Activated T-cell treated with anti-CD3 and anti-CD28 coated beads for 1 hour (primary cell): ENCODE measurements at places on chromosomes 12 and 14.

DNA sequence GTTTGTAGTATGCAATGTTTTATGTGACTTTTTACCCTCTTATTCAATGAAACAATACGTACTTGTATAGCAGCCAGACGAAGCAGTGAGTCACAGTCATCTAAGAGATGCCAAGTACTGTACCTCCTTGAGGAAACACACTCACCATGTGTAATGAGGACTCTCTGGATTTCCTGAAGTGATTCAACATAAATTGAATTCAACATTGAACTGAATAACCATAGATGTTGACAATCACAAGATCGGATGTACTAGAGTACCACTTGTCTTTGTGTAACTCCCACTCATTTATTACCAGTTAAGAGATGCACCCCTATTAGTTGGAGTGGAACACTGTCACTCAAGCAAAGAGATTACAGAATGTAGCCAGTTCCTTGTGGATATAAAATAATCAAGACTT, 175.2 kb upstream of the HMGA2 start:
- no peak for DNase-seq

GRCh38 chr12:82896979-82897378, 210.3 kb downstream of the TMTC2 start:
- DNase-seq: no peak

DNA sequence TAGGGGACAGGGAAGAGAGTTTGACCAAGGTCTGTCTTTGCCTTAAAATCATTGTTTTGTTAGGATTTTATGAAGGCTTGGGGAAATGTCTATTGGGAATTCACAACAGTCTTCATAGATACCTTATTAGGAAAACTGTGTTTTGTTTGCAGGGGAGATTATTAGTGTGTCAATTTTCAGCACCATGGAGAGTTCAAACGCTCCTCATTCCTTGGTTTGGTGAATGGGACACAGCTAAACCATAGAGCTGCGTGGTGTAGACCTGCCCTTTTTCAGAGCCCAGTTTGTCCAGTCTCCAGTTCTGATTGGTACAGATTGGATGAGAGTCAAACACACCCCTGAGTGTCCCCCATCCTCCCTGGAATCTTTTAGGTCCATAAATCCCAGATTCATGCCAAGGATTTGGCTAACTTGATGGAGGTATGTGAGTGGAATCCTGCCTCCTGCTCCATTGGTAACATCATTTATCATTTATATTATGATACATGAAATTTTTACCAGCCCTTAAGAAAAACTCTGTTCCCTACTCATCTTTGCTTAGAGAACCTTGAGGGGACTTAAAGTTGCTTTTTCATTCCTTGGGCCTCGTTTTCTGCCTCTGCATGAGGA, 12.0 kb downstream of the NGDN start:
- no peak for DNase-seq

GRCh38 chr14:32703183-32703621, 235.5 kb upstream of the NPAS3 start:
- DNase-seq: no peak

DNA sequence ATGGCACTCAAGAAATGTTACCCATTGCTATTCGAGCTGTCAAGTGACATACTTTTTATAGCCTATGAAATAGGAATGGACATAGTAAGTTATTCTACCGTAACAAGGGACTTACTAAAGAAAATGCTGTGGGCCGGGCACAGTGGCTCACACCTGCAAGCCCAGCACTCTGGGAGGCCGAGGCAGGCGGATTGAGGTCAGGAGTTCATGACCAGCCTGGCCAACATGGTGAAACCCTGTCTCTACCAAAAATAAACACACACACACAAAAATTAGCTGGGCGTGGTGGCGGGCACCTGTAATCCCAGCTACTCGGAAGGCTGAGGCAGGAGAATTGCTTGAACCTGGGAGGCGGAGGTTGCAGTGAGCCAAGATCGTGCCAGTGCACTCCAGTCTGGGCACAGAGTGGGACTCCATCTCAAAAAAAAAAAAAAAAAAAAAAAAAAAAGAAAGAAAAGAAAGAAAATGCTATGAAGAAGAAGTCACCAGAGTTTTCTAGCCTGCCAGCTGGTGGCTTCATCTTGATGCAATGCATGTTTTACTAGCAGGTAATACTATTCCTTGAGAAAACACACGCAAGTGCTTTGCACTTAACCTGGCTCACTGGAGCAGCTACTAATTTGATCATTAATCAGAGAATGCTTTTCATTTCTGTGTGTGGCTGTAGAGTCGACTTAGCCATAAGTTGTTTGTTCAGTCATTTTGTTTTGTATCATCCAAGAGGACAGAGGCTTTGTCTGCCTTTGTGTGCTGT, 166.7 kb upstream of the MYL2 start:
- no peak for DNase-seq

GRCh38 chr12:98968896-98969295, 323.8 kb downstream of the APAF1 start:
- no peak for DNase-seq

DNA sequence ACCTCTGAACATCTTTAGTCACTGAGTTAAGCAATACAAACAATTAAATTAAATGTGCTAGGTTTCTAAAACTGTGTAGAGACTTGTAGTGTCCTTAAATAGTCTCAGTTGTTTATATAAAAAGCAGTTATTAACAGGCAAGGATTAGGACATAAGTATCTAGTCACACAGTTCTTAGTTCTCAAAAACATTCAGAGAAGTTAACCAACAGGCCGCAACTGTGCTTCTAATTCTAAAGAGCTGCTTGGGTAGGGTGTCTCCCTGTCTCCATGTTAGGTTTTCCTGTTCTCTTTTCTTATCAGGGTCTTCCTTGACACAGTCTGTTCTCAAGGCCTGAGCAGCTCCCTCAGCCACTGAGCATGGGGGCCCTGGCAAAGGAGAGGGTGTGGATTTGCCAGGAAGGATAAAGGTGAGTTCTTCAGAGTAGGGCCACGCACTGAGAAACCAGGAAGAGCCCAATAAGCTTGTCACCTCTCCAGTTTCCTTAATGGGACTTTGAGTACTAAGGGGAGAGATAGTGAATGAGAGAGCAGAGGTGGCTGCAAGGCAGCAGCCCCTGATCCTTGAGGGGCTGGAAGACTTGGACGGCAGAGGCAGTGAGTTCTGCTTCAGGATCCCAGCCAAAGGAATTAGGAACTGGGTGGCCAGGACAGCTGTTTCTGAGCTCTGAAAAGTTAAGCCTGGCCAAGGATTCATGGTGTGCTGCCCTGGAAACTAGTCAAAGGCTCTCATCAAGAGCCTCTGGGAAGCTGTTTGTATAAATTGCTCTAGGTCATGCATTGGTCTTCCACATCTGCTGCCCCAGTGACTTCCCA, 177.3 kb downstream of the MYRFL start:
- no peak for DNase-seq

DNA sequence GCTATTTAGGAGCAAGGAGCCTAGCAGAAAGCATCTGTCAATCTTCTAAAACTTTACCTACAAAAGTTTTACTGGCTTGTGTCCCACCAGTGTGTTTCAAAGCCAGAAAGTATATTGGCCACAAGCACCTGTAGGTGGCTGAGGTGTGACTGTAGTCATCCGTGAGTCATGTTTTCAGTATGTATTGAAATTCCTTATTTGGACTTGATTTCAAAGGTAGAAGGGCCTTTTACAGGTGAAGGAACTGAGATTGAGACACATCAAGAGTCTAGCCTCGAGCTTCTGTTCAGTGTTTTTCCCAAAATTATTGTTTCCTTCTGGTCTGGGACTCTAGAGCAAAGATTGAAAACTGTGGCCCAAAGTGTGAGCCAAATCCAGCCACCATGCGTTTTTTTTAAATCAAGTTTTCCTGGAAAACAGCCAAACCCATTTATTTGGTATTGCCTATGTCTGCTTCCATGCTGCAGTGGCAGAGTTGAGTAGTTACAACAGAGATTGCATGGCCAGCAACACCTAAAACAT, 195.3 kb upstream of the BCL2L14 start:
- DNase-seq: no peak

DNA sequence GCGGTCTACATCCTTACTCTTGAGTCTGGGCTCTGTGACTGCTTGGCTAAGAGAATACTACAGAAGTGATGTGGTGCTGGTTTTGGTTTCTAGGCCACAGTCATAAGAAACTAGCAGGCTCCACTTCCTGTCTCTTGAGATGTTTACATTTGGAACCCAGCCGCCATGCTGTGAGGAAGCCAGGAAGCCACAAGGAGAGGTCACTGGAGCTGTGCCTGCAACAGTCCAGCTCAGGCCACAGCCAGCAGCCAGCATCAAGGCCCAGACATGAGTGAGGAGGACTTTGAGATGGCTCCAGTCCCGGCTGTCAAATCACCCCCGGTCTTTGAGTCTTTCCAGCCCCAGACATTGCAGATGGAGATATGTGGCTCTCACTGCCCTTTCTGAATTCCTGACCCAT, 12.9 kb upstream of the FAM181A start:
- DNase-seq: no peak

DNA sequence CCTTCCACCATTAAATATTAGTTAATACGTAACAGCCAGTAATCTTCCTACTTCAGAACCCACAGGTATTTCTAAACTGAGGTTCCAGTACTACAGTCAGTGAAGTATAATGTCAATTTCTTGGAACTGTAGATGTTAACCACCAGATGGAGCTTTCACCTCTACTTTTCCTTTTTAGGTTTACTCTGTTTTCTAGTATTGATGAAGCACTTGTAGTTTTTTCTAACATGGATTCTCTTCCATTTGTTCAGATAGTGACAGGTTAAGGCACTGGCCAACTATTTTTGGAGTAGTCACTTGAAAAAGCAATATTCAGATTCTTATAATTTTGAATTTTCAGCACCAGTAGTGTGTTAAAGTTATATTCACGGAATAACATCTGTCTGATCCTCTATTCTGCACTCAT, 4.6 kb upstream of the SEC23A start:
- DNase-seq: no peak

- DNase-seq: no peak
Observed at GRCh38 chr14:41154143-41154807, 452.4 kb upstream of the LRFN5 start.

DNA sequence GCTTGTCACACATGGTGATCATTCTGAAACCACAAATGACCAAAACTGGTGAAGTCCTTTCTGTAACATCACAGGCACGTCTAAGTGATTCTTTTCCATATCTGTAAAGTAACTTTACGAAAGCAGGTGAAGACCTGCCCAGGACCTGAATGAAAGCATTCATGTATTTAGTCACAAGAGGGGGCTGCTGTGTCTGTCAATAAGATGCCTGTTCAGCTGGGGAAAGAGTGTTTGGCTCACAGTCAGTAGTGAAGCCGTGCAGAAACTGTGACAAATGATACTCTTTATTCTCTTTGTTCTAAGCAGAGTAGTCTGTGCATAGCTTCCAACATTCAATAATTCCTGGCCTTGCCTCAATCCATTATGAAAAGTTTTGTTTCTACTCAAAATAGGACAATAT, 373.5 kb upstream of the OR4E1 start:
- DNase-seq: no peak
